Activated T-helper 1 cell treated with anti-CD3 and anti-CD28 coated beads, Interleukin-12 subunit alpha, Interleukin-12 subunit beta, Interleukin-2, Interleukin-4 antibody, amounts not matched to agents 30 ng/mL and 10 ng/mL and 1 ng/mL, durations not matched to agents 14 hours and 24 hours and 36 hours (primary cell): ENCODE measurements at places on chromosomes 4 and X. TPM values are rescaled to one million over a fixed set of nuclear protein-coding genes. Genes with fewer than 3 reads are reported as not detected.

DNA sequence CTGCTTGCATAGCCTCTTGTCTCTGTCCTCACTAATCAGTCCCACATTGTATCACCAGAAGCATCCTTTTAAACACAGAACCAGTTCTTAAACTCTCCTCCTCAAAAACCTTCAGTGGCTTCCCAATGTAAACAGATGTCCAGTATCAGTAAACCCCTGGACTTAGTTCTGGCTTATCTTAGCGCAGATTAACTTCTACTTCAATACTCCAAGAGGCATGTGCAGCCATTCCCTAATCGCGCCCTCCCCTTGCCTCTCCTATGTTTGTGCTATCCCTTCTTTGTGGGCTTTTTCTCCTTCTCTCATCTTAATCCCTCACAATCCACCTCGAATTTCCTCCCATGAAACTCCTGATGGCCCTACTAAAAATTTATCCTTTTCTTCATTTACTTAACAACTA, 193.8 kb downstream of the FBXO8 start:
- no peak overlapping the region for H3K4me3 ChIP-seq
- DNase-seq, result no peak
- H3K27me3 ChIP-seq, result peaks cover 2% of the 10 kb centered on the region
- H3K36me3 ChIP-seq, result no peaks in the 10 kb centered on the region
- no peak overlapping the region for H3K27ac ChIP-seq

DNA sequence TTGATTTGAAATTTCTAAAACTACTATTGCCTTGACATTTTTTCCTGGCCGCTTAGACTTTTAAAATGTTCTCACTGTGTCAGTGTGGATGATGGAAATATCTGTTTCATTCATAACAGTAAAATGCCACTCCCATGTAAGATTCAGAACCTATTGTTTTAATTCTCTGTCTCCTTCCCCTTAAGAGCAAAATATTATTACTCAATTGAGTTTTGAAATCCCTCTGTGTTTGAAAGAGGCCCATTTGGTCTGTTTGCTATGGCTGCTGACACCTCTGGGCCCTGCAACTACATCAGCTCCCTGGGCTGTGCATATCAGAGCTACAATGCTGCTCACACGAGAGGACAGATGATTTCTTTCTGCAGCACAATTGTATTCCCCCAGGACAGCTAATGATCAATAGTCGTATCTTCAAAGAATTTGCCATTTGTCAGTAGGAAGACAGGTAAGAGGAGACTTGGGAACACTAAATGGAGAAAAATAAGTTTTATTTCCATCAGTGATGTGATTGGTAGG, 388.0 kb upstream of the GALNT7 start:
- no peak for DNase-seq
- H3K27ac ChIP-seq, result no peak overlapping the region
- H3K4me3 ChIP-seq, result no peak overlapping the region
- H3K4me1 ChIP-seq, result no peaks in the 10 kb centered on the region

- no peak for DNase-seq
- no peak overlapping the region for H3K27ac ChIP-seq
- no peaks in the 10 kb centered on the region for H3K36me3 ChIP-seq
- peaks cover 2% of the 10 kb centered on the region for H3K27me3 ChIP-seq
- H3K4me1 ChIP-seq, result peaks cover 6% of the 10 kb centered on the region
- H3K4me3 ChIP-seq, result no peak overlapping the region
Observed at GRCh38 chr4:4640692-4641091, 98.8 kb upstream of the STX18 start.

DNA sequence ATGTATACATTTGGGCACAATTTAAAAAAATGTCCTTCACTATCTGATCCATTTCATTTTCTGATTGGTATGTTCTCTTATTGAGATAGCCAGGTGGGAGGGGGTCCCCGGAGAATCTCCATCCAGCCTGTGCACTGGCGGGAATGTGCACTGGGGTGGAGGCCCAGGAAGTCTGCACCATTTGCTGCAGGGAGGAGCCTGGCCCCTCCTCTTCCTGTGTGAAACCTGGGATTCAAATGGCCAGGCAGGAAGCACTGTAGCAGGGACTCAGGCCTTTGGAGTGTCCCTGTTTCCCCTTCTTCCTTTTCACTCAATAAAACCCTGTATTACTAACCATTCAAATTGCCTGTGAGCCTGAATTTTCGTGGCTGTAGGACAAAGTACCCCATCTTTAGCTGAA, 44.3 kb downstream of the GPRIN3 start:
- H3K36me3 ChIP-seq, result peaks cover 26% of the 10 kb centered on the region
- H3K27me3 ChIP-seq, result no peaks in the 10 kb centered on the region
- no peak overlapping the region for H3K4me3 ChIP-seq
- no peak for DNase-seq
- peaks cover 68% of the 10 kb centered on the region for H3K4me1 ChIP-seq

Gene SH3D19
- not detected in 2 replicates for total RNA-seq

DNA sequence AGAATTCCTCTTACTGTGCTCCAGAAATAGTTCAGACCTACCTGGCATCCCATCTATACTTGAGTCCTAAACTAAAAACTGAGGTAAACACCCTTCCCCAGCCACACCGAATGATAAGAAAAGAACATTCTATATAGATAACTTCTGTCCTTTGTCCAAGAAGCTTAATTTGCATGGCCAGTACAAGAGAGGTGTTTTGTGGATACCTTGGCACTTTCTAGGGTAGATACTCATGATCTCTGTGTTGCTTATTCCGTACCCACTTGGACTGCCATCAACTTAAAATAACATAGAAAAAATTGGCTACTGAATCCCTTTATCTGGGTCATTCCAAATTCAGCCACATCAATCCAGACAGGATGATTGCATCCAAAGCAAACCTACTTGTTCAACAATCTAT, 1050.4 kb downstream of the STIM2 start:
- no peak overlapping the region for H3K4me3 ChIP-seq
- H3K4me1 ChIP-seq, result no peaks in the 10 kb centered on the region
- H3K27ac ChIP-seq, result no peak overlapping the region
- no peaks in the 10 kb centered on the region for H3K27me3 ChIP-seq

Gene SPARCL1
- not detected in 2 replicates for total RNA-seq
